Transverse colon (tissue), 4 donors: ENCODE measurements at places on chromosomes 3 and 15. TPM values are rescaled to one million over a fixed set of nuclear protein-coding genes. Genes with fewer than 3 reads are reported as not detected.

GRCh38 chr15:45027220-45027619 lies 4.2 kb downstream of the SORD start:
- DNase-seq: no peak

GRCh38 chr3:126964261-126964660 lies 18.7 kb upstream of the PLXNA1 start:
- DNase-seq: no peak

- no peak for DNase-seq
Observed at GRCh38 chr3:31461426-31461825, 71.3 kb upstream of the STT3B start.

GRCh38 chr3:118842147-118842863 lies 192.3 kb downstream of the IGSF11 start:
- no peak for DNase-seq

ARGFX gene
- not detected for total RNA-seq

FAM227B gene
- total RNA-seq: 6.6 TPM

SPESP1 gene
- 1.5 TPM for total RNA-seq

DNA sequence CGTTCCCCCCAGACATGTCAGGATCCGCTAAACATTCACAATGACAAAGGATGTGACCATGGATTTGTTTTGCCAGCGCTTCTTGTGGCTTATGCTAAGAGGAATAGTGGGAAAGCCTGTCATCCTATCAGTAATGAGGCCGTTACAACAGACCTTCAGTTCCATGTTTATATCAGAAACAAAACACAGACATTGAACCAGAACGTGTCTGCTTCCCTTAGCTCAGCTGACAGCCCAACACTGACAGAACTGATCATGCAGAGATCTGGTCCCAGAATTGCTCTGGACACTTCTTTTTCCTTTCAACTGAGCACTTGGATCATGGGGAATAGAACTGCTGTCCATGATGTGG lies 58.3 kb upstream of the MYZAP start:
- no peak for DNase-seq

DNA sequence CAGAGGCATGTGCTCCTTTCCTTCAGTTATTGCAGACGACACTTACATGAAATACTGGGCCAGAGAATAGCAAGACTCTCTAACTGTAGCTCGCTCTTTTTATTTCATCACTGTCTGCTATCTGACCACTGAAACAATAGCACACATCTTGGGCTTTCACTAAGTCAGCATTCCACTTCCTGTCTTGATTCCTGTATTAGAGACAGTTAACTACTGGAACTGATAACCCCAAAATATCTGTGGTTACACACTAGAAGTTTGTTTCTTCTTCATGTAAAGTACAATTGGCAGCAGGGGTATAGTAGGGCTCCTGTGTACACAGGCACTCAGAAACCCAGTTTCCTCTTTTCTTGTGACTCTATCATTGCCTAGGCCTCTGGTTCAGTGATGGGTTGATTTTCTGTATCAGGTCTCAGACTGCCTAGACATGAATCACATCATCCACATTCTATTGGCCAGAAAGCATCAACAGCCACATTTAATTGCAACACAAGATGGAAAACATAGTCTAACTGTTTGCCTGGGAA lies 230.2 kb upstream of the CD96 start:
- no peak for DNase-seq

GRCh38 chr3:129346695-129347457 lies 68.2 kb downstream of the HMCES start:
- no peak for DNase-seq

ISG20 gene
- total RNA-seq: 38.2 TPM

SCAANT1 gene
- not detected for total RNA-seq

DNA sequence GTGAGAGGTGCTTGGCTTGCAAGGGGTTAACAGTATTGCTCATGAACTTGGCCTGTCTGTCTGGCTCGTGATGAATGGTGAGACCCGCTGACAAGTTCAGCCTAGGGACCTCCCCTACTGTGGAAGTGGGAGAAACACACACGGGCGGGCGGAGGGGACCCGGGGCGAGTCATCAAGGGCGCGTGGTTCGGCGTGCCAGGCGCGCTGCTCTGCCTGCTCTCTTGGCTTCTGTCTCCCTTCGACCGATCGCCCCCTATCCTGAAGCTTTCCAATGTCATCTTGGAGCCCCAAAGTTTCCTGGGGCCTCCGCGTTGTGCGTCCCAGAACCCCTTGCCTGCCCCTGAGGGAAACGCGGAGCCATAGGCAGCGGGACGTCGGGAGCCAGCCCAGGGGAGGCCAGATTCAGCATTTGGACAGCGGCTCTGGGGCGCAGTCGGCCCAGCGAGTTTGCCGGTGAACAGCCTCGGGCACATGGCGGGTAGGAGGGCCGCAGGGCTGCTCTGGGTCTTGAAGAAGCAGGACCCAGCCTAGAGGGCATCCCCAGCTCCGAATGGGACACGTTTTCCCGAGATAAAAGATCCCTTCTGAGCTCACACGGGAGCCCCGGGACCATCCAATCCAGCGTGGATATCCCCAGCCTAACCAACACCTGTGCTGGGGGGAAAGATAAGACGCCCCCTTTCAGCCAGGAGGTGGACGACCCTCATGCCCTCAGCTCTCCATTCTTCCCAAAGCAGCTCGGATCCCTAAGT lies 27.0 kb upstream of the POLG start:
- peak; percentile 46 for DNase-seq

AADACL2 gene
- not detected for total RNA-seq

SOX2 gene
- 0.82 TPM for total RNA-seq

GRCh38 chr3:66299891-66300290 lies 79.1 kb downstream of the SLC25A26 start:
- no peak for DNase-seq

GRCh38 chr3:136332776-136333175 lies 82.6 kb downstream of the PCCB start:
- DNase-seq: no peak

GLDN gene
- 0.48 TPM for total RNA-seq

- no peak for DNase-seq
Observed at GRCh38 chr15:89963301-89964231, 37.6 kb upstream of the ZNF710 start.

DNA sequence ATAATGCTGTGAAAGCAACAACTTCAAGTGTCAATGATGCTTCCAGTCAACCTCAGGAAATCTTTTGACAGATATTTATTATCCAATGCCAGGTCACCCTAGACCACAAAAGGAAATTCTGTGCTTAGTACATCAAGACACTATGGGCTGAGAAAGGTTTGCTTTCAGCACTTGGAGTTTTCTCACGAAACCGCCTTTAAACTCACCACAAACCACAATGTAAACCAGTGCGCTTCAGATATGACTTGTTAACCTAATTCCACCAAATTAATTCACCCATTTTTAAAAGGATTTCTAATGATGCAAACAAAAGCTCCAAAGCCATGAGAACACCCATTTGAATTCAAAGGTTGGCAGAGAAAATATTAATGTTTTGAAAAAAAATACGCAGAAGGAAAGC lies 292.9 kb upstream of the NR2F2 start:
- no peak for DNase-seq

- no peak for DNase-seq
Observed at GRCh38 chr3:66456711-66457173, 44.1 kb downstream of the LRIG1 start.

TMEM40 gene
- not detected for total RNA-seq

- DNase-seq: peak; percentile 62
Observed at GRCh38 chr3:4821975-4822374, 157.3 kb upstream of the BHLHE40 start.

- no peak for DNase-seq
Observed at GRCh38 chr3:127078626-127079025, 95.7 kb downstream of the PLXNA1 start.

DNA sequence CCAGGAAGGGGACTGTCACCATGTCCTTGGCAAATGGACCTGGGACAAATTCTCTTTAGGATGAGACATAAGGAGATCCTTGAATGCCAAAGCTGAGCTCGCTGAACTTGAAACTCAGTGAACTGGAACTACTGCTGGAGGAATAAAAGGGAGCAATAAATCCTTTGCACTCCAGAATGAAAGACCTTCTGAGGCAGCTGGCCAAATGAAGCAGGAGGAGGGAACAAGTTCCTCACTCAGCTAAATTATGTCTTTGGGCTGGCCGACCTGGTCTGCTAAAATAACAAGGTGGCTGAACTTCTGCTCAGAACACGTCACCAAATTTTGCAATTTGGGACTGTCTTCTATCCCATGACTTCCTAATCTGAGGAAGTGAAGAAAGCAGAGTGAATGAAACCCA lies 314.7 kb downstream of the LPP start:
- DNase-seq: peak; percentile 56

- DNase-seq: no peak
Observed at GRCh38 chr15:89131731-89132130, 43.5 kb downstream of the ABHD2 start.

- no peak for DNase-seq
Observed at GRCh38 chr3:41277790-41278465, 78.6 kb downstream of the CTNNB1 start.

DNA sequence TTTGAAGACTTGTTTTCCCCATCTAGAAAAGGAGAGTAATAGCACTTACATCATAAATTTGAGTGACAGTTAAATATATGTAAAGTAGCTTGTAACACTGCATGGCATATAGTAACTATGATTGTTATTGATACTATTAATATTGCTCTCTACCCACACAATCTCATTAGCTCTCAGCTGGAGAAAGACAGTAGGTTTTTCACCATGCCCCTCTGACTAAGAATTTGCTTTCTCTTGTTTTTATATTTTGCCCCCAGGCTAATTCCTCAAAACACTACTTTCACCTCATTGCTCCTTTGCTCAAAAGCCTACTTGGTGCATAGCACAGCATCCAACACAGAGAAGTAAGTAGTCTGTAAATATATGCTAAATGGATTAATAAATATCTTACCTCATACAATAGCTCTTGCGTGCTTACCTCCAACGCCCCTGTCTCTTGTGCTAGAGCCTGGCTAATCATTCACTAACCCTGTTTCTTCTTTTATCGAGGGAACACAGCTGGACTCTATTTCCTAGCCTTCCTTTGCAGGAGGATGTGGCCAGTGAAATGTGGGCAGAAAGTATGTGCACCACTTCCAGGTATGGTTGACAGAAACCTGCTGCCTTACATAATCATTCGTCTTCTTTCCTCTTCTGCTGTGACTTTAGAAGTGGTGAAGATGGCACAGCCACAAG lies 190.0 kb downstream of the PLCH1 start:
- no peak for DNase-seq

MELTF gene
- 4.3 TPM for total RNA-seq

DNA sequence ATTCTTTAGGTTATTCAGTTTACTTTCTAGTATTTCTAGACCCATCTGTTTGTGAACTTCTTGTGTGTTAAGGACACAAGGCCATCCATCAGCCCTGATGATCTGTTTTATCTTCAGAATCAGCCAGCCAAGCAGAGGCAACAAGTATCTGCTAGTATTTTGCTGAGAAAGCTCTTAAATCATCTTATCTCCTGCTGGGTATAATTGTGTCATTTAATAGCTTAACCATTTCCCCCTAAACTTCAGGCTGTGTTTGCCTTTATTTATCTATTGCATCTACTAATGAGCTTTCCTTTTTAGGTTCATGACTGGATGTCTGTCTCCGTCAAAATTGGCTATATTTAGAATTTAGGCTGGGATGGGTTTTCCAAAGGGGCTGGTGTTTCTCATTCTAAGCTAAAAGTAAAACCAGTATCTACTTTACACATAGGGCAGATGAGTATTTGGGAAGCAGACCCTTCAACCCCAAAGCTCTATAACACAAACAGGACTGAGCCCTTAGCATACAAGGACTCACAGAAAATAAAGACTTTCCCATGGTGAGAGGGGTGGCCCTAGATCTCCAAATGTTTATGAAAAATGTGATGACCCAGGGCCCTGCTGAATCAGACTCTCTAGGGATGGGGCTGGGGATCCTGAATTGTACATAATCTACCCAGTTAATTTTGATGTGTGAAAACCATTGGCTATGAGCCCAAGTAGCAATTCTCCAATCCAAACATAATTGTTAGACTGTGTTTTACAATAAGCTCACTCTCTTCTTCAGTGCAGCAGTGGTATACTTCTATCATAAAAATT lies 65.3 kb upstream of the PSMD6 start:
- no peak for DNase-seq

TXNRD3 gene
- 4.8 TPM for total RNA-seq

DNA sequence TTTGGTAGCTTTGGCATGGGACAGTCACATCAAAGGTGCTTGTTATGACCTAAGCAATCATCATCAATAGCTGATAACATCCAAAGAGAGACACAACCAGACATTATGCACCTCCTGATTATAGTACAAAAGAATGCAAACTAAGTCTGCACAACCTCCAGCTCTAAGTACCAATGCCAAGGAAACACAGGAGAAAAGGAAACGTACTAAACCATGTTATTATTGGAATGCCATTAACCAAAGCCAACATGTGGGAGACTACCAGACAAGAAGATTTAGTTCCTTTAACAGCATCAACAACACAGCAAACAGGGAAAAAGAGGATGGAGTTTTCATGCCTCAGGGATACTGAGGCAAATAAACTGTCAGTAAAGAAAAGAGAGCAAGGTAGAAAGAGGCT lies 61.4 kb downstream of the CD47 start:
- DNase-seq: no peak

- DNase-seq: no peak
Observed at GRCh38 chr15:98440917-98441316, 207.4 kb upstream of the IGF1R start.

DNA sequence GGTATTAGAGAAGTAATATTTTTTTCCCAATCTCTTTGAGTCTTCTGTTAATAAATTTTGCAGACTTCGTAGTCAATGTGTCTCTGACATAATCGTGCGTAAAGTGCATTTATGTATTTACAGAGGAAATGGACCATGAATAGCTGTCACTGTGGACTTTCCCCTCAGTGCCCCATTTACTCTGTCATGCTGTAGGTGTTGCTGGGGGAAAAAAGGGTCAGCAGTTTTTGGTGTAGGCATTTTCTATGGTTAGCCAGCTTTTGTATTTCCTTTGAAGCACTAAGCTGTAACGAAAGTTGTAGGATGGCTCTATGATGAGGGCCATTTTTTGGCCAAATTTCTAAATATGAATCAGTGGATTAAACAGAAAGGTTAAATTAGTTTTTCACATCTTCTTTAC lies 598.4 kb downstream of the FGF12 start:
- no peak for DNase-seq

GRCh38 chr15:62337934-62338333 lies 172.8 kb upstream of the C2CD4B start:
- no peak for DNase-seq

- DNase-seq: peak; percentile 67
Observed at GRCh38 chr15:78988361-78988911, 43.6 kb upstream of the CTSH start.

DNA sequence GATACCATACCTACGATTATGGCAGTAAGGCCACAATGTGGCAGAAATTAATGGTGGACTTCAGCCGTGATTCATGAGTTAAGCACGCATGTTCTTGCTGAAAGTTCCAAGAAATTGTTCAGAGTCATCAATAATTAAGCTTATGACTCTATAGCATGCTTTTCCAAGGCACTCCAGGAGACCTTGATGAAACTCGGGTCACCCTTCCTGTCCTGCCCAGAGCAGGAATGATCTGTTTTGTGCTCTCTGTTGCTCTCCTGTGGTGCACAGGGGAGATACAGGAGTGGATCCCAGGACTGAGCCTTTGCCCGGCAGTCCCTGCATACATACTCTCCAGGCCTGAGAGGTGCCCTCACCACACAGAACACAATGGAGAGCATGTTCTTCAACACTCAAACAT lies 141.6 kb upstream of the SLC2A2 start:
- no peak for DNase-seq
